Muscle of leg (tissue), 16 donors: ENCODE measurements at places on chromosomes 7 and 10. TPM values are rescaled to one million over a fixed set of nuclear protein-coding genes. Genes with fewer than 3 reads are reported as not detected.

GRCh38 chr7:43758822-43759683 lies 573 bp downstream of the BLVRA start:
- peak; percentile 58 for DNase-seq

DNA sequence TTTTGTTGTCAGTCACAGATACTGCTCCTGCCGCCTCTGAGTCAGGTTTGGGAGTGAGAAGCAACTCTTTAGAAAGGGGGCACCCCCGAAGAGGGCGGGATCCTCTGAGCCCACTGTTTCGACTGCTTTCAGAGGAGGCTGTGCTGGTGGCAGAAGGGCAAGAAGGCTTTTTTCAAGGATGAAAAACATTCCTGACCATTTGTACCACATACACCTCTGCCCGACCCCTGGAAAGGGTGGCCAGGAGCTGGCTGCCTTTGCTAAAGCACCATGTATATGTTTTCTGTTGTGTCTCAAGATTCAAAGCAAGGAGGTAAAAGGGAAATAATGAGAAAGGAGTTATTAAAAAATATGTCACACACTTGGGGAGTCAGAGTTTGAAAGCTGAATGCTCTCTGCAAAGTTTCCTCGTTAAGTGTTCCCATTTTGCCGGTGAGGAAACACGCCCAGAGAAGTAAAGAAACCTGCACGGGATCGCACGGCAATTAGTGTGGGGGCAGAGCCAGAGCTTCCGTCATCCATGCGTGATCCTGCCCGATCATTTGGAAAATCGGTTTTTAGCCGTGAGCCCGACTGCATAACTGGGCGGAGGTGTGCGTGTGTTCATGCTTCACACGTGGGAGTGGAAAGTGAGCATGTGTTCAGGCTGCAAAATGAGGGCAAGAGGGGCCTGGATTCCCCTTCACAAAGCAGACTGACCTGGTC lies 163.2 kb downstream of the ADAM12 start:
- no peak for DNase-seq

DNA sequence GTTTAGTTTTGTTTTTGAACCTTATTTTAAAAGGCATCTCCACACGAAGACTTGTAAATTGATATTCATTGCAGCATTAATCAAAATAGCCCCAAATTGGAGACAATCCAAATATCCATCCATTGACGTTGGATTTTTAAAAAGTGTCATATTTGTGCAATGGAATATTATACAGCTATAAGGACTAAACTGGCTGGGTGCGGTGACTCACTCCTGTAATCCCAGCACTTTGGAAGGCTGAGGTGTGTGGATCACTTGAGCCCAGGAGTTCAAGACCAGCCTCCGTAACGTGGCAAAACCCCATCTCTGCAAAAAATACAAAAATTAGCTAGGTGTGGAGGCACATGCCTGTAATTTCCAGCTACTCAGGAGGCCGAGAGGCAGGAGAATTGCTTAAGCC lies 35.1 kb downstream of the XRCC2 start:
- DNase-seq: no peak

GRCh38 chr10:18976696-18977251 lies 71.8 kb upstream of the MALRD1 start:
- no peak for DNase-seq

The CYTH3 gene
- total RNA-seq: 20.3 TPM

The CPA4 gene
- 2.0 TPM for total RNA-seq

The TFR2 gene
- total RNA-seq: 0.22 TPM

The CLDN15 gene
- 4.3 TPM for total RNA-seq

The IGFBP1 gene
- 0.09 TPM for total RNA-seq
